ENCODE measurements at places on chromosomes 6 and 20.

DNA sequence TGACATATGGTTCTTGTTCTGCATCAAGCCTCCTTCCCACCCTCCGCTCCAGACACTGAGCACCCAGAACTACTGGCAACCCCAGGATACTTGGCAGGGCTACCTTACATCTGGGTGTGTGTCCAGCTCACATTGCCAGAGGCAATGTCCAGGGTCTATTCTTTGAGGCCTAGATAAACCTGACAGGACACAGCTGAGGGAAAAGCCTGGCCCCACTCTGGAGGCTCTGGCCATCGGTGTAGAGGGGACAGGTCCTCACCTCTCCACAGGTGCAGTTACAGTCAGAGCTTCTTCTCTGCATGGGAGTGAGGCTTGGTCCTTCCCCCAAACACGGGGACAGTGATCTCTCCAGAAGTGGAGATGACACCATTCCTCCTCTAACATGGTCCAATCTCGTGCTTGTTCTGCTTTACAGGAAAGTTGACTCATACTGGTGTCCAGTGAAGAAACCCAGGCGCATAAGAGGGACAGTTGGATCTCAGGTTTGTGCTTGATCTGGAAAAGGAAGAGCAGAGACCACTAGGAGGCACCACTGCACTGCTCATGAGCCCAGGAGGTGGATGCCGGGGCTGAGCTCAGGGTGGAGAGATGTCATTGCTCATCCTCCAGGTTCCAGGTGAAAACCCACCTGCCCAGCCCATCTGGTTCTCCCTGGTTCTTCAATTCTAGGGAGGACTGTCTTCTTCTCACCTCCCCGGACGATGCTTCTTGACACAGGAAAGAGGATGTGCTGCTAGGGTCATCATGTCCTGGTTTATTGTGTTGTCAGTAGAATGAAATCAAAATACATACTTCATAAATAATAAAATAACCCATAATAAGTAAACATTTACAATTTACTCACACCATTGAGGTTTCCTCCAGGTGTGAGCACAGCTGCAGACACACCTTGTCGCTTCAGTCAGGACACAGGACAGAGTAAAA is 14.7 kb downstream of the HLA-F start:
- DNase-seq = no peak

DNA sequence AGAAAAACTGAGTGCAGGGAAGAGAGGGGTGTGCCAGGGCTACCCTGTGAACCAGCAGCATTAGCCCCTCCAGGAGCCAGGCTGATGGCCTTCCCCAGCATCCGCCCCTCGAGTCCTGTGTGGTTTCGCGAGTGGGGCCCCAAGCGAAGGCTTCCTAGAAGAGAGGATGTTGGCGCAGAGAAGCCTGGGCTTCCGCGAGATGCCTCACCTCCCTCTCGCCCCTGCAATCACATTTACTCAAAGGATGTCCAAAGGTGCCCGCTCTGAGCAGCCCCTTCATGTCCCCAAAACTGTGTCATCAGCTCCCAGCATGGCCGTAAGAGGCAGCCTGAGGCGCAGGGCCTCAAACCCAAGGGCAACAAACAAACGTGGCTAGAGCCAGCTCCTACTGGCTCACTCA is 111.7 kb downstream of the PREX1 start:
- no peak for DNase-seq

GRCh38 chr20:58927490-58928061 is 53.5 kb upstream of the NELFCD start:
- no peak for DNase-seq

DNA sequence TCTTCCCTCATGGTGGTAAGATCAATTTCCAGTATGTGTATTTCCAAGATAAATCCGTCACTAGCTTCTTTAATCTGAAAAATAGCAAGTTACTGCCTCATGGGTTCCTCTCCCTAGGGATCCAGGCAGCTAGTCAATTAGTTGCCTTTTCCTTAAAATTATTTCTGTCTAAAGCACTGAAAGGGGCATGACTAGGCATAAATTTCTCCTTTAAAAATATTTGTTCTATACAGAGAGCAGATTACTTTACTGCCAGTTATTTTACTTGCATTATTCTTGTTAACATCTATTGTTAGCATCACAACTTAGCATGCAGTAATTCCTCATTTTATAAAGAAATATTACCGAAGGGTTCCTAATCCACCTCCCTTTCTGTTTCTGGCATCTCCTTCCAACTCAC is 1.4 kb downstream of the MTCL3 start:
- no peak for DNase-seq

GRCh38 chr6:135577059-135577538 is 79.6 kb upstream of the AHI1 start:
- DNase-seq = no peak

- peak; percentile 54 for DNase-seq
Observed at GRCh38 chr20:38859070-38859690, 53.7 kb downstream of the PPP1R16B start.

DNA sequence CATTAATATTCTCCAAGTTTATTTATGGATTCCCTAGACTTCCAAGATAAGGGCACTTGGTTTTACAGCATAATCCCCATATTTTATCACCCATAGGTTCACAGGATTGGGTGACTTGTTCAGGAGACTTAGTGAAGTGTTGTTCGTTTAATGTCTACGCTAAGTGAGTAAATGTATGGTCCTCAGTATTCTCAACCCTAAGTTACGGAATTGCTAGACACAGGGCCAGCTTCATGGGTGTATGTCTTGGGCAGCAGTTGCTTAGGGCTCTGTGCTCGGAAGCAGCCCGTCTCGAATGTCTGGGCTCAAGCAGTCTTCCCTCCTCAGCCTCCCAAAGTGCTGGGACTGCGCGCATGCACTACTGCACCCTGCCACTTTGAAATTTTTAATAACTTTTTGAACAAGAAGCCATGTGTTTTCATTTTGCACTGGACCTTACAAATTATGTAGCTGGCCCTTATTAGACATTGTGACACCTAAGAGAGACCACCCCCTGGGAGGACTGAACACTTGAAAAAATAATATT is 91.5 kb upstream of the ZNF217 start:
- DNase-seq = no peak

DNA sequence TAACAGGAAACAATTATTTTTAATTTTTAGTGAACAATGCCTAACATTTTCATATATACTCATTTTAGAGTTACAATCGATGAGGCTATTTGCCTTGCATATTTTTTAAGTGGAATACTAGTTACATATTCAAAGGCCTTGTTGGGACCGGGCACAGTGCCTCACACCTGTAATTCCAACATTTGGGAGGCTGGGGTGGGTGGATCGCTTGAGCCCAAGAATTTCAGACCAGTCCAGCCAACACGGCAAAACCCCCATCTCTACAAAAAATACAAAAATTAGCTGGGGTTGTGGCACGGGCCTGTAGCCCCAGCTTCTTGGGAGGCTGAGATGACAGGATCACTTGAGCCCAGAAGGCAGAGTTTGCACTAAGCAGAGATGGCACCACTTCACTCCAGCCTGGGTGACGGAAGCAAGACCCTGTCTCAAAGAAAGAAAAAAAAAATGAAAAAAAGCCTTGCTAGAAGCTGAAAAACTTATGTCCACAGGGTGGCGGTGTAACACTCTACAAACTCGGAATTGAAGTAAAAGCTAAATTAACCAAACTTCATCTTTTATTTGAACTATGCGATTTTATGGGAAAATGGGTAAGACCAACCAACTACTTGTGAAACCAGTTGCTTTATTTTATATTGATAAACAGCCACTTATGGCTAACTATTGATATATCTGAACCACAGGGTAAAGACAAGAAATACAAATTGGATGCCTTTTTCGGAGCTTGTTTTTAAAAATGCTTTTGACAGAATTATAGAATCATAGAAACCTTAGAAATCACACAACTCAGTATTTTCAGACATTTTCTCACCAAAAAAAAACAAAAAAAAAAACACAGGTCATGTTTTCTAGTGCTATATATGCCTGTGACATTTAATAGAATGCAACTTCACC is 24.1 kb upstream of the ROS1 start:
- DNase-seq = peak; percentile 9

GRCh38 chr6:15969236-15969778 is 159.6 kb upstream of the MYLIP start:
- no peak for DNase-seq
